ENCODE measurements at places on chromosomes 12 and 14. TPM values are rescaled to one million over a fixed set of nuclear protein-coding genes. Genes with fewer than 3 reads are reported as not detected.

Gene MIP
- total RNA-seq = not detected

Gene RTL1
- total RNA-seq = not detected

Gene KRT2
- total RNA-seq = not detected

Gene ABHD12B
- total RNA-seq = 0.18 TPM

Gene BCL7A
- total RNA-seq = 6.1 TPM

Gene PPP1R1A
- total RNA-seq = not detected

Gene OTUB2
- total RNA-seq = 2.2 TPM

Gene PLBD1
- not detected for total RNA-seq

Gene OR4E2
- not detected for total RNA-seq

Gene NEK9
- 31.4 TPM for total RNA-seq

Gene TRIM9
- under 0.01 TPM for total RNA-seq

Gene CLEC6A
- not detected for total RNA-seq

Gene TPPP2
- total RNA-seq = not detected

Gene MAP1LC3B2
- total RNA-seq = not detected

Gene PTHLH
- total RNA-seq = 0.83 TPM

Gene SYCP3
- not detected for total RNA-seq

Gene TAS2R9
- not detected for total RNA-seq

Gene CHST11
- 1.4 TPM for total RNA-seq

Gene CLEC2D
- 1.1 TPM for total RNA-seq

Gene ADIPOR2
- total RNA-seq = 24.9 TPM

Gene SERPINA10
- total RNA-seq = not detected

Gene KHNYN
- 22.8 TPM for total RNA-seq

Gene OVCH1
- 0.18 TPM for total RNA-seq

Gene TCL1B
- total RNA-seq = not detected

Gene COQ5
- 25.1 TPM for total RNA-seq

Gene BEST3
- under 0.01 TPM for total RNA-seq

Gene PMCH
- total RNA-seq = not detected

Gene TC2N
- under 0.01 TPM for total RNA-seq

Gene AQP2
- total RNA-seq = not detected

Gene LRP1-AS
- not detected for total RNA-seq

Gene COL2A1
- not detected for total RNA-seq

Gene KLHDC1
- 0.90 TPM for total RNA-seq

Gene ACSS3
- 1.4 TPM for total RNA-seq

Gene YBX3
- 60.8 TPM for total RNA-seq

Gene TAS2R19
- 8.1 TPM for total RNA-seq

Gene NRXN3
- total RNA-seq = 4.8 TPM

Gene KIF26A
- not detected for total RNA-seq

Gene ACOT2
- total RNA-seq = 19.7 TPM

Gene GLIPR1L2
- not detected for total RNA-seq

Gene PPP4R4
- 0.56 TPM for total RNA-seq

Gene VWF
- total RNA-seq = under 0.01 TPM

Gene SRSF9
- total RNA-seq = 102 TPM

Gene HCAR1
- not detected for total RNA-seq

Gene EIF2S3B
- total RNA-seq = 6.8 TPM

Gene LRTM2
- not detected for total RNA-seq

Gene PXMP2
- total RNA-seq = 10.9 TPM

Gene KRT83
- total RNA-seq = not detected

Gene TMEM63C
- total RNA-seq = under 0.01 TPM

Gene MMP17
- 1.4 TPM for total RNA-seq

Gene CDKL1
- 7.2 TPM for total RNA-seq

Gene SRGAP1
- 10.0 TPM for total RNA-seq

Gene MEG3
- total RNA-seq = 32.5 TPM

Gene ATG2B
- 22.0 TPM for total RNA-seq

Gene INHBC
- total RNA-seq = not detected

Gene JKAMP
- 124 TPM for total RNA-seq

Gene CNTN1
- total RNA-seq = 0.18 TPM

Gene BCL2L14
- not detected for total RNA-seq

Gene RNF212B
- not detected for total RNA-seq

Data from IMR-90 (cell line).